ENCODE measurements at places on chromosomes 2 and 18.

DNA sequence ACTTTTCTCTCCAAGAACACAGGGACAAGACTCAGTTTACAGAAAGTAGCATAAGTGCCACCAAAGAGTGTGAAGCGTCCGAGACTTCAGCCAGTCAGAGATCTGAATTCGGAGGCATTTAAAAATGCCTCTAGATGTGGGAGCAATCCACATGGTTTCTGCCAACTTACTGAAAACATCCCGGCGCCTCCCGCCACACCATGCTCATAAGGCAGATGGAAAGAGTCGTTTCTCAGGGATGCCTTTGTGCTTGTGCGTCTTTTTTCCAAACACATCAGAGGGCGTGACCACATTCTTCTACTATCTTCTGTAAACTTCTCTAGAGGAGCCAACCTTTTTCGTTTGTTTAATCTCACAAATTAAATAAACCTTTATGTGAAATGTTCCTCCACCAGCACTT is 88.7 kb downstream of the NRP2 start:
- DNase-seq = no peak
- H3K27me3 ChIP-seq = no peaks in the 10 kb centered on the region
- no peak overlapping the region for H3K4me3 ChIP-seq
- H3K4me1 ChIP-seq = peaks cover 11% of the 10 kb centered on the region

- no peak within 1 kb of the TSS for H3K27ac ChIP-seq
- peaks cover 4% of the 10 kb centered on the region for H3K27me3 ChIP-seq
- no peaks in the 10 kb centered on the region for H3K36me3 ChIP-seq
- peaks cover 3% of the 10 kb centered on the region for H3K4me1 ChIP-seq
Measured at GRCh38 chr2:223051693-223052289, at the start of gene KCNE4. TSS of gene KCNE4 (plus strand) at chr2:223052190. CDS start at chr2:223052831, 641 bp downstream.

GRCh38 chr18:36455931-36456330 is 158.4 kb downstream of the FHOD3 start:
- DNase-seq = no peak
- H3K4me1 ChIP-seq = no peaks in the 10 kb centered on the region
- no peak overlapping the region for H3K27ac ChIP-seq
- H3K27me3 ChIP-seq = no peaks in the 10 kb centered on the region
- no peaks in the 10 kb centered on the region for H3K36me3 ChIP-seq

DNA sequence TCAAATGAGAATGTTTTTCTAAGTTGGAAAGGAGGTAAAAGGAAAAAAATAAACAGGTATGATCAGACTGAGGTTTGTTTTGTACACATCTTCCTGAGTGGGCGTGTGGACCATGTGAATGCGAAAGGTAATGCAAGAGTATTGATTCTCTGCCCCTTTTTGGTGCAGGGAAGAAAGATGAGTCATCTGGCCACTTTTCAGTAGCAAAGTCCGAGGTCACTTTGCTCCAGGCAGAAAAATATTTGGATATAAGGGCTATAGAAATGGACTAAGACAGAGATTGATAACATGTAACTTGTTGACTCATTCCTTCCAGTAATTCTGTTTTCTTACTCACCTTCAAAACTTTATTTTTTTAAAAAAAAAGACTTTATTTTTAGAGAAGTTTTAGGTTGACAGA is 130.5 kb downstream of the DSEL start:
- H3K4me3 ChIP-seq = no peak overlapping the region
- no peaks in the 10 kb centered on the region for H3K27me3 ChIP-seq
- no peak overlapping the region for H3K27ac ChIP-seq
- DNase-seq = no peak
- no peaks in the 10 kb centered on the region for H3K36me3 ChIP-seq

GRCh38 chr2:5093518-5093917 is 598.7 kb upstream of the SOX11 start:
- H3K4me3 ChIP-seq = no peak overlapping the region
- H3K27me3 ChIP-seq = no peaks in the 10 kb centered on the region
- no peak overlapping the region for H3K27ac ChIP-seq
- DNase-seq = no peak
- H3K36me3 ChIP-seq = no peaks in the 10 kb centered on the region
- H3K4me1 ChIP-seq = no peaks in the 10 kb centered on the region

GRCh38 chr18:10141559-10141958 is 227.7 kb downstream of the VAPA start:
- no peak for DNase-seq
- H3K27me3 ChIP-seq = no peaks in the 10 kb centered on the region
- H3K36me3 ChIP-seq = no peaks in the 10 kb centered on the region
- no peak overlapping the region for H3K27ac ChIP-seq
- H3K4me3 ChIP-seq = no peak overlapping the region
- peaks cover 13% of the 10 kb centered on the region for H3K4me1 ChIP-seq
